NCI-H510A treated with DMSO at 0.1 percent for 48 hours (cell line): ENCODE measurements at places on chromosomes 5 and 9.

- DNase-seq = no peak
Observed at GRCh38 chr9:87122947-87123685, 175.8 kb upstream of the GAS1 start.

DNA sequence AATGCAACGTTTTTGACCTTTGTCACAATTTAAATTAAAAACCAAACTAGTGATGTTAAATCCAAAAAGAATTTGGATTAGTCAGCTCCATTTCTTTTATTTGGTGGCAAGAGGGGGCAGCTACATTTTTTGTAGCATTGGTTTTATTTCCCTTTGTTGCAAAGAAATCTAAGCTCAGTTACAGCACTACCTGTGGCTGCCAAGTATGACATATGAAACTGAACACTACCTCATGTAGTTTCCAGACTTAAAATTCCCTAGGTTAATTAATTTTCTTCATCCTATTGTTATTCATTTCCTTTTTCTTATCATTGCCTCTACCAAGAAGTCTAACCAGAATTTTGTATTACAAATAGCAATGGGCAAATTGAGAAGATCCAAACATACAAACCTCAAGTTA is 393.5 kb downstream of the BRINP1 start:
- no peak for DNase-seq

- DNase-seq = no peak
Observed at GRCh38 chr5:124927735-124928134, 181.3 kb upstream of the ZNF608 start.

GRCh38 chr5:171823269-171823668 is 37.7 kb downstream of the SMIM23 start:
- no peak for DNase-seq

DNA sequence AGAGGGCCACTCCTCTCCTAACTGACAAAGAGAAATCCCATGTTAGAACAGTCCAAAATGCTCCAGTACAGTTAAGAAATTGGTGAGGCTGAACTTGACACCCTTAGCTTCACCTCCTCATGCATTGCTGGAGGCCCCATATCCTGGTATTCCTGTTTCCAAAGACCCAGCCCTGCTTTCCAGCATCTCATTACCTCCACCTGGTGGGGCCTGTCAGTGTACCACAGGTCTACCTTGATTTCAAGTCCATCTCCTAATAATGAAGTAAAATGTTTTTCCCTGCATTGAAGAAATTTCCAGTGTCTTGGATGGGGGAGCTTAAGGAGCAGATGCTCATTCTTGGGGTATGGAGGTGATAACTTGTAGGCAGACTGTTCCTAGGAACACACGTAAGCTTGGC is 70.6 kb upstream of the S1PR3 start:
- no peak for DNase-seq

GRCh38 chr5:172802567-172803176 is 31.4 kb upstream of the ERGIC1 start:
- DNase-seq = no peak

GRCh38 chr5:158297002-158297527 is 438.1 kb upstream of the CLINT1 start:
- DNase-seq = no peak

DNA sequence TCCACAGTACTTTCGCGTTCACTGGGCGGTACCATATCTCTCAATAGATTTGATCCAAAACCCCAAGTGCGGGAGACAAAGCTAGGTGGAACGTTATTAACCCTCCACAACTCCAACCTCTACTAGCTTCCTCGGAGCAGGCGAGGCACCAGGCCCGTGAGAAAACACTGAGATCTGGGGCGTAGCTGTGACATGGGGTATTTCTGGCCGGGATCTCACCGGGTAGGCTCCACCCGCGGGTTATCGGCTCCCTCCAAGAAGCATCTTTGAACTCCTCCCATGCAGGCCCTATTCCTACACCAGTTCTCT is 350 bp upstream of the SLC25A46 start:
- no peak for DNase-seq
